Stimulated activated CD4-positive, alpha-beta T cell treated with anti-CD3 and anti-CD28 coated beads, Interleukin-15, amount 100 ng/mL, for 1 hour (primary cell): ENCODE measurements at places on chromosomes 3 and 15.

- DNase-seq = no peak
These were observed 54.6 kb upstream of the PIAS1 start for GRCh38 chr15:67999320-68000100.

DNA sequence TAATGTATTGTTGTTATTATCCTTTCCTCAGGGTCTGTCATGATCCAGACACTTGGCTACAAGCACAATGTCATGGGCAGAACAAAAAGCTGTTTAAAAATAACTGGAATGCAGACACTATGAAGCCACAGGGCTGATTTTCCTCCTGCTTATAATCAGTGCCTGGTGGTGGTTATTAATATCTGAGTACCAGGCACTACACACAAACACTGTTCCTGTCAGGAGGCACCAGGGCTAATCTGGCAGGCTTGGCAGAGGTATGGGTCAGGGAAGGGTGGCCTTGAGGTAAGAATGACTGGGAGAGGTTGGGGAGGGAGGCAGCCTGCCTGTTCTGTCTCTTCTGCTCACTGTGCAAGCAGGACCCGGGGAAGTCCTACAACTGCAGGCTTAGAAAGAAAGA is 67.2 kb downstream of the WDR76 start:
- DNase-seq = no peak

DNA sequence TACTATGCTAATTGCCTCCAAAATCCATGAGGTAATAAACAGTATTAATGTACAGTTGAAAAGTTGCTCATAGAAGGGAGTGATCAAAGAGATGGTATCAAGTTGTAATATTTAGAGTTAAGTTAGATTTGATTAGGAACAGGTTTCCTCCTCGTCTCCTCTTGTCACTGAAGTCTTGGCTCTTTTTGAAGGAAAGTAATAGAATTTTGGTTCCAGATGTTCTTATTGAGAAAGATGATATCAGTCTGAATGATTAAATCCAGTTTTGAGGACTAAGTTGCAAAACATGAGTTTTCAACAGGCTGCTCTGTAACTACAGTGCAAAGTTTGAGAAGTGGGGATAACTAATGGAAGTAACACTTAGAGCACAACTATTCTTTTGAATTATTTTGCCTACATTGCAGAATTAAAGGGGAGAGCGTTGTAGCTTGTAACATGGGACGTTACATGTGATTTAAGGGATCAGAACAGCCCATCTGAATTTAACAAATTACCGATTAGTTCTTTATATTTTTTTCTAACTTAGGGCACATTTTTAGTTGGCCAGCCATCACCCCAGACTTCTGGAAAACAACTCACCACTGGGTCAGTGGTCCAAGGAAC is 48.3 kb downstream of the MAP6D1 start:
- no peak for DNase-seq

- no peak for DNase-seq
These were observed 1560.4 kb downstream of the OTOL1 start for GRCh38 chr3:163056874-163057497.

GRCh38 chr15:40234783-40235182 is 4.1 kb upstream of the PAK6 start:
- DNase-seq = no peak

DNA sequence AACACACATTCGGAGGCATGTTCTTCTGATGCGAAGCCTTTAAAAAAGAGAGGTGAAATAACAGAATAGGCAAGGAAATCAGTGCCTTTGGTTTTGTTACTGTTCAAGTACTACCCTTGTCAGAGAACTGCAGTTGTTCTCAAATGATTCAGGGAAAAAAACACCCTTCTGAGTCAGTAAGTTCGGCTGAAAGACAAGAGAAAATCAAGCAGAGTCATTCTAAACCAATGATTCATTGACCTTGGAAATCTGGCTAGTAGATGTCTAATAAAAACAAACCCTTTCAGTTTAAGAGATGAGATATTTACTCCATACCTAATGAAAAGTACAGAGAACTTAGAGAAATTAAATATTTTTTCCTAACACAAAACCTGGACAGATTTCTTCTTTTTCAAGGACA is 72.7 kb upstream of the ABI3BP start:
- no peak for DNase-seq

GRCh38 chr3:194166682-194167479 is 30.9 kb downstream of the HES1 start:
- no peak for DNase-seq

DNA sequence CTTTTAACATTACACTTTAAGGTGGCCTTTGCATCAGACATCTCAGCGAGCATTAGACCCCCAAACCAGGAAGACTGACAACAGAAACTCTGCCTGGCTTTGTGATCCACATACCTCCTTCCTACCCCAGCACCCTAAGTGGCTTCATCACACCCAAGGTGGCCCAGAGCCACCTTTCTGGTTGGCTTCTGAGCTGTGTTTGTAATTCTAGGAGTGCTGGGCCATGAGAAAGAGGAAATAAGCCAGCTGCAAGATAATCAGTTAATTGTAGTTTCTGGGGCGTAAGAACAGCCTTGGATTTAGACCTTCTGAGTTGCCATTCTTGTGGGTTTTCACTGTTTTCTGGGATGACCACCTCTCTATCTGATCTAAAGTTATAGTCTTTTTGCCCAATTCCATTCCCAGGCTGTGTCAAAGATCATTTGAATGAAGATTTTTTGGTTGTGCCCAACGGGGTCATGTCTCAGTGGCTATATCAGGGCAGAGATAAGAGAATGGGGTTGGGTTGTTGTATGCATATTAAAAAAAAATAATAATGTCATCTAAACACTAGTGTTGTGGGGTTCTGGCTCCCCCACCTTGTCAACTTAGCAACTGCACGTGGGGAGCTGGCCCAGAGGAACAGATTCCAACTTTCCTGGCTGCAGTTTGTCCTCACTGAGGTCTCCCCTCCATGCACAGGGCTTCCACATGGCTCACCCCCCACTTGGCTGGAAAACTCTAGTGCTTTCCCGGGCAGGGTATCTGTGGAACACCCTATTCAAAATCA is 234.8 kb upstream of the WNT5A start:
- no peak for DNase-seq

- DNase-seq = no peak
These were observed 7.9 kb upstream of the GPD1L start for GRCh38 chr3:32098528-32098927.

- no peak for DNase-seq
These were observed 470.3 kb downstream of the CNTN4 start for GRCh38 chr3:2568929-2569328.

- DNase-seq = no peak
These were observed 18.4 kb downstream of the FNDC3B start for GRCh38 chr3:172057624-172058327.

DNA sequence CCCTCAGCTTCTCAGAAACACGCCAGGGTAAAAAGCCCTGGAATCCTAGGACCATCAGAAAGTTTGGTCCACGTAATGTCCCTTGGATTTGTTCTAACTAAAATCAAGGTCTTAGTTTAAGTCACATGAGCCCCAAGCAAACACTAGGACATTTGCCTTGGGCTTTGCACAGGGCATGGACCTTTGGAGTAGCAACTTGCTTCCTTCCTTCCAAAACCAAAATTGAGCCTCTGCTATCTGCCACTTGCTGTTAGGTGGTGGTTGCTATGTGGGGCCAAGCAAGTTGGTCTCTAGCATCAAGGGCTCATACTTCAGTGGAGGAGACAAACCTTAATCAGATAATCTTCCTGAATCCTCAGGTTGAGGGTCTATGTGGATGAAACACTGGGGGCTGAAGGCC is 4.0 kb upstream of the DAG1 start:
- no peak for DNase-seq

GRCh38 chr3:70006089-70006488 is 6.6 kb downstream of the SAMMSON start:
- DNase-seq = no peak

GRCh38 chr15:40763801-40764628 is at the start of gene GCHFR:
Gene GCHFR (plus strand): TSS chr15:40764068. CDS start chr15:40764181, 113 bp downstream.
- DNase-seq = peak; percentile 38

DNA sequence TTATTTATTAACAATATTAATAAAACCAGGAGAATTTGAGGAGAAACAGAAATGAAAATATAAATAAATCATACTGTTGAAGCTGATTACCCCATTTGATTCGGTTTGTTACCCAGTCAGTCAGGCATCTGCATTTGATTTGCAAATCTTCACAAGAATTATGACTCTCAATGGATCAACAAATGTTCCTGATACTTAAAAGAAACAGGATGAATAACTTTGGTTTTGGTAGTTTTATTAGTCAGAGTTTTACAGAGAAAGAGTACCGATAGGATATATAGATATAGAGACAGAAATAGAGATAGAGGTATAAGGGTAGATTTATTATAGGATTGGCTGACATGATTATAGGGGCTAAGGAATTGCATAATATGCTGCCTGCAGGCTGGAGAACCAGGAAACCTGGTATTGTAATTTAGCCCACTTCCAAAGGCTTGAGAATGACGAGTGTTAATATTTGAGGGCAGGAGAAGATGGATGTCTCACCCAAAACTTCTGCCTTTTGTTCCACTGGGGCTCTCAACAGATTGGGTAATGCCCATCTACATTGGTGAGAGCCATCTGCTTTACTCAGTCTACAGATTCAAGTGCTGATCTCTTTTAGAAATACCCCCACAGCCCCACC is 241.6 kb upstream of the COL8A1 start:
- DNase-seq = no peak

DNA sequence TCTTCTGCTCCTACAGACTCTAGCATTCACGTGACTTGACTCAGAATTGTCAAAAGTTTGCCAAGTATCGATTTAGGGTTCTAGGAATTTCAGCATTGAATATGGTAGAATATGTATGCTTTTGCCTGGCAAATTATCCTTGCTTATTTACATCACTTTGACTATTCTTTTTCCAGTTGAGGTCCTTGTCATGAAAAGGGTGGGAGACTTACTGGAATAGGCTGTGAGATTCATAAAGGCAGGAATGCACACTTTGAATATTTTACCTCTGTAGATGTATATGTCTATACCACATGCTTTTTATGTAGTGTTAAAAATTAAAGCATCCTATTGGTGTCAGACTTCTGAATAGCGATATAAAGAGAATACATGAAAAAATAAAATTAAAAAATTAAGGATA is 378.8 kb upstream of the RARB start:
- no peak for DNase-seq

DNA sequence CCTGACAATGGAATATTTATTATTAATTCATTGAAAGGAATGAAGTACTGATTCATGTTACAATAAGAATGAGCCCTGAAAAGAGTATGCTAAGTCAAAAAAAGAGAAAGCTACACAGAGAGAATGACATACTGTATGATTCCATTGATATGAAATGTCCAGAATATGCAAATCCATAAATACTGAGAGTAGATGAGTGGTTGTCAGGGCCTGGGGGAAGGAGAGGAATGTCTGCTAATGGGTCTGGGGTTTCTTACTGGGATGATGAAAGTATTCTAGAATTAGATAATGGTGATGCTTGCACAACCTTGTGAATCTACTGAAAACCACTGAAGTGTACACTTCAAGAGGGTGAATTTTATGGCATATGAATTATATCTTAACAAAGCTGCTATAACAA is 79.9 kb upstream of the HACD2 start:
- no peak for DNase-seq

- DNase-seq = no peak
These were observed 264.4 kb downstream of the MECOM start for GRCh38 chr3:169399068-169399467.

GRCh38 chr3:52890735-52891134 is 6.6 kb downstream of the STIMATE start:
- no peak for DNase-seq

- DNase-seq = no peak
These were observed 410 bp downstream of the LRRC49 start for GRCh38 chr15:70892912-70893560.

DNA sequence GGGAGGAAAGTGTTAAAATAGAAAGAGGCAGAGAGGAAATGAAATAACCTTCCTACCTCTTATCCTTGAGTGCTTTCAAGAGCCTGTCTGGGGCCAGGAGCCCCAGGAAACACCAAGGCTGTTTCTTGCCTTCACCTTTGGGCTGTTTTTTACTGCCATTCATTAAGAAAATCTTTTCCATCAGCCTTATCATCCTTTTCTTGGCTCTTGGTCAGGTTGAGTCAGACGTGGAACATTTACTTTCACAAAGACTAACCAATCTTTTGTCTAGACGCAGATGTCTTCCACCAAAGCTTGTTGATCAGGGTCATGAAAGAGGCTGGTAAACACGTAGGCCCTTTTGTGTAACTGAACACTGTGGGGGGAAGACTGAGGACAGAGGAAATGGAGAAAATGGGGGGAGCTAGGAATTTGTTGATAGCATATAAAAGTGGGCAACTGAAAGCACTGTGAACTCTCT is 151.0 kb upstream of the THBS1 start:
- no peak for DNase-seq

GRCh38 chr3:159789742-159790635 is 198.6 kb upstream of the IL12A start:
- DNase-seq = no peak

GRCh38 chr3:57910990-57911389 is 97.2 kb upstream of the FLNB start:
- no peak for DNase-seq

DNA sequence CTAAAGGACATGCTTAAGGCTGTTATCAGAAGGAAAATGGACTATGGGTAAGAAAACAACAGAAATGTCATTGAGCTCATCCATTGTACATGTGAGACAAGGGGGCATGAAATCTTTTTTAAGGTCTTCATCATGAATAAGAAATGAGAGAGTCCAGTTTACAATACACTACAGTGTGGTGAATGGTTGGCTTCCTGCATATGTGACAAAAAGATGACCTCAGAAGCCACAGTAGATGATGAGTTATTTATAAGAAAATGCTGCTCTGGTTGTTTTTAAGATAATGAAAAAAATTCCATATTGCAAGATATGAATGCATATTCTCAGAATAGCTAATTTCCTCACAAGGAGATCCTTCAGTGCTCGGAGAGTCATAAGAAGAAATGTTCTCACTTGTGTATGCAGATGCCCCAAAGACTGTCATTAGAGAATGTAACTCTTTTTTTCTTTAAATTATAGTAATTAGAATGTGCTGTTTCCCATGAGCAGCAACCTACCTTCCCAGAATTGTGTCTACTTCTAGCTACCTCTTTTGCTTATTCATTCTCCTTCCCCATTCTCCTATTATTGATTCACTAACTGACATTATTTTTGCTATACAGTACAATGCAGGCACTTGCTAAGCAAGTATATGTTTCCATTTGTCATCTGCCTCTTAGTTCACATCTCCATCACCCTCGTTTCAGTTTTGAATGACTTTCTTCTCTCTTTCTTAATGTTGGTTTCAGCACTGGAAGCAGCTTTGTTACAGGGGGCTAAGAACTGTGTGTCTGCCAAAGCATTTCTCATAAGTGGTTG is 152.0 kb upstream of the PEX5L start:
- DNase-seq = no peak
